Activated T-helper 1 cell treated with Interleukin-2 at 50 U/mL for 16 hours (primary cell): ENCODE measurements at places on chromosomes 11 and 22.

DNA sequence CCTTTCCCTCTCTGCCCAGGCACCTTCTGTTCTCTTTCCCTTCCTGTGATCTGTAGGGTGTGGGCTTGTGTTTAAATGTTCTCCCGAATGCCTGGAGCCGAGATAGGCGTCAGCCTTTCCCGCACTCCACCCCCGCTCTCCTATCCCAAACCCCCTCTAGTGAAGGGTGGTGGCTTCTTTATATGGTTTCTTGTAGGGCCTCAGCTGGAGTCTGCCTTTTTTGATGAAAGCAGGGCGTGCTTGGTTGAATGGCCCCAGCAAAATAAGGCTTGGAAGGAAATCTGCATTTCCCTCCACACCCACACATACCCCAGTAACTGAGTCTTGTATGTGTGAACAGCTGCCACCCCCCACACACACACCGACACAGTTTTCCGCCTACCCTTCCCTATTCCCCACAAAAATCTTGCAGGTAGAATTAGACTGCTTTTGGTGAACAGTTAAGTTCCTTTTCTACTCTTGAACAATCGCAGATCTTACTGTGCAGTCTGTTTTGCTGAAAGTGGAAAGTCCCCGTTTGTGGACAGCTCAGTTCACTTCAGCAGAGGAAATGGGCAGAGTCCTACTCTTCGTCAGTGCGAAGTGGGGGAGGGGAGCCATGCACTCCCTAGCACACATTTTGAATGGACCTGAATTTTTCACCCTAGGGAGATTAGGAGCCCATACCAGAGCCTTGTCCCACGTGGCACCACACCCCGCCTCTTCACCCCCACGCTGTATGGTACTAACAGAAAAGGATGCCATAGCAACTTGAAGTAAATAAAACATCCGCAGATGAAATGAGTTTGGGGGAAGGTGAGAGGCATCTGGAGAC, 25.5 kb upstream of the GRK2 start:
- DNase-seq: peak; percentile 62

DNA sequence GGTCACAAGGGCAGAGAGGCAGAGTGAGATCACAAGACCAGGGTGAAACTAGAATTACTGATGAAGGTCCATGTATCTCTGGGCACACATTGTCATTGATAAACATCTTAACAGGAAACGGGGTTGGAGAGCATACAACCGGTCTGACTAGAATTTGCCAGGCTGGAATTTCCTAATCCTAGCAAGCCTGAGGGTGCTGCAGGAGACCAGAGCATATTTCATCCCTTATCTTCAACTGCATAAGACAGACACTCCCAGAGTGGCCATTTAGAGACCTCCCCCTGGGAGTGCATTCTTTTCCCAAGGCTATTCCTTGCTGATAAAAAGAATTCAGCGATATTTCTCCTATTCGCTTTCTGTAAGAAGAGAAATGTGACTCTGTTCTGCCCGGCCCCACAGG, 84.6 kb upstream of the IZUMO1R start:
- no peak for DNase-seq

DNA sequence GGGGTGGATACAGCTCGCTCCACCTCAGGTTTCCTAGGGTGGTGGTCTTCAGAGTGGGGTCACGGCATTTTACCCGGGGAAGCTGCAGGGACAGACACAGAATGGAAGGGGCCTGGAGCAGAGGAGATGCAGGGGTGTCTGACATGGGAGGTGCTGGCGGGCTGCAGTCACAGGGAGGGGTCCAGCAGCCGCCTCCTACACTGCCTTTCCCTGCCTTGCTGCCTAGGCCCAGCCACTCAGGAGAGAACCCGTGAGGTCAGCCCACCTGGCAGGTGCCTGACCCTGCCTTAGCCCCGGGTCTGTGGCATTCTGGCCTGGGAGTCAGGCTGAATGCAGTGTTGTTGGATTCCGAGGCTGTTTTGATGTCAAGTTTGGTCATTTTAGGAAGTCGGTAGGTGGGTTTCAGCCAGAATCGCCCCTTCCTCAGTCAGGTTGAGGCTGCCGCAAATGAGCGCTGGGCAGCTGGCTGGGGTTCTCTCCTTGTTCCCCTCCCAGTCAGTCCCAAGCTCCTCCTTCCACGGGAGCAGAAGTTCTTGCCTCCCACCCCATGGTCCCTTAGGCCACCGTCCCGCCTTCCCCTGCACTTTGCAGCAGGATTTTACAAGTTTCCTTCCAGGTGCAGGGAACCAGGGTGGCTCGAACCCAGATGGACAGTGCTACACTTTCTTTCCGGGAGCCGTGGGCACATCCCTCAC, 294.5 kb downstream of the TBC1D22A start:
- no peak for DNase-seq

- DNase-seq: no peak
Observed at GRCh38 chr11:69603111-69603836, 37.7 kb upstream of the CCND1 start.

DNA sequence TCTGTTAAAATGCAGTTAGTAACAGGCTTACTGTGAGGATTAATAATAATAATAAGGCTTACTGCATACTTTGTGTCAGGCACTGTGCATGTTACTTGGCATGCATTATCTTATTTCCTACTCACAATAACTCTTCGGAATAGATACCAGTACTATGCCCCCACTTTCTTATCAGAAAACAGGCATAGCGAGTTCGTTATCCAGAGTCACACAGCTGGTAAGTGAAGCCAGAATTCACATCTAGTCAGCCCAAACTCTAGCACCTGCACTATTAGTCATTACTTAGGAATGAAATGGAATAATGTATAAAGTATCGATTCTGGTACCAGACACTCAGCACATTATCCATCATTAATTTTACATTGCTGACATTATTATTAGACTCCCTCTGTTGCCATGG, 155.7 kb upstream of the BLID start:
- no peak for DNase-seq

GRCh38 chr11:66126808-66127555, 56.9 kb downstream of the PACS1 start:
- DNase-seq: peak; percentile 34

- no peak for DNase-seq
Observed at GRCh38 chr11:2724653-2725367, 25.0 kb upstream of the KCNQ1OT1 start.

GRCh38 chr11:78622666-78623065, 48.0 kb upstream of the NARS2 start:
- DNase-seq: no peak

DNA sequence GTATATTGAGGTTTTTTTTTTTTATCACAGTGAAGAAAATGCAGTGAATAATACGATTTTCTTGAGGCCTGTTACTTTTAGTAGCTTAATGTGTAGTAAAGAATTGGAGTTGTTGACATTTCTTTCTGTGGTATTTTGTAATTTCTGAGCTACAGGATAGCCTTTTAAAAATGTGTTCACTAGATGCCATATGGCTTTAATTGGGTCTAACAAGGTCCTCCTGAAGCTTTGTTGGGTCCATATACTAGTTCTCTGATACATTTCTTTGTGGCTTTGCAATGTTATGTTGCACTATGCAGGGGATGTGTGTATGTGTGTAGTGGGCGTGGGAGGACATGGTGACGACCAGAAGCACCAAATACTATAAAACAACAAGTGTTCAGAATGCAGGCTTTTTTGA, 25.1 kb downstream of the FBXO7 start:
- no peak for DNase-seq

- DNase-seq: no peak
Observed at GRCh38 chr22:47168900-47169800, 406.7 kb downstream of the TBC1D22A start.
